ENCODE measurements at places on chromosomes 4 and X.

DNA sequence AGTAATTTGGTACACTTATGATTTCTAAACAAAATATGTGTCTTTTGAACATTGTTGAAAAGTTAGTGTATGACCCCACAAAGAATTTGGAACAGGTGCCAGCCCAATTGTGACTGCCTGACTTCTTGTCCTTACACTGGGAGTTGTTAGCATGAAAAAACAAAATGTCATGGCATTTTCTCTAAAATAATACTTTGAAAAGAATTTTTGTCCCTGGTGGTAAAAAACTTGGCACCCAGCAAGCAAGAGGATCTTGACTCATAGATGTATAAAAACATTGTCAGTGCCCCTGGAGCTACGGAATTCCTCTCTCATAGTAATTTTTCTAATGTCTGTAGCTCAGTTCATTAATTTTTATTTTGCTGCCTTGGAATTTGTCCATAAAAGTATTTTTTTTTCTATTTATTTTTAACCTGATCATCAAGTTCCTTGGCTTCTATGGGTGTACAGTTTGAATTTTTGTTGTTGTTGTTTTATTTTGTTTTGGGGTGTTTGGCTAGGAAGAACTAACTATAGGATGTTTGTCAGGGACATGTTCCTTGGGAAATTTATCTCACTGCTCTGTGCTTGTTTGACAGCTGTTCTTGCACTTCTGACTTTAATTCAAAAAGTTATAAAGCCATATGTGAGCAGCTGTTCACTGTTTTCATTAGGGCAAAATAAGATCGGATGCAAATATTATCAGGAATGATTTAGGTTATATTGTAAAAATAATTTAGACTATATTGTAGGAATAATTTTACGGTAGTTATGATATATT is 95.4 kb upstream of the NUDT6 start:
- no peak for DNase-seq

- DNase-seq: no peak
These were observed 221.6 kb upstream of the FTHL17 start for GRCh38 chrX:31293409-31293808.

GRCh38 chrX:87924619-87925018 is 407.0 kb downstream of the KLHL4 start:
- no peak for DNase-seq

DNA sequence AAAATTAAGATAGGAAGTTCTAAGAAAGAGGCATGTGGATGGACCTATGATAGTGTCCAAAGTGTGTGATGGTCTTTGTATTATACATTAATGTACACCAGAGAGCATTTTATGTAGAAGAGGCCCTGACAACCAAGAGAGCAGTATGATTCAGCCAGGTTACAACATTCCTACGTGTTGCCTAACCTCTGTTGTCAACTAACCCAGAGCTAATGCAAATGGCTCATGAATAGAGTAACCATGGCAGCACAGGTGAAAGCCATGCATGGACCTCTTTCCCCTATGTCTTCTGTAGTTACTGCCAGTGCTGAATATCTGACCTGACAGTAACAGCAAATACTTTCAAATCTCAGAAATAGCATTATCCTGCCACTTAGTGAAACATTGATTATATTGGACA is 255.6 kb downstream of the NDST4 start:
- no peak for DNase-seq

- DNase-seq: no peak
These were observed 14.6 kb downstream of the FTHL17 start for GRCh38 chrX:31057291-31057690.

DNA sequence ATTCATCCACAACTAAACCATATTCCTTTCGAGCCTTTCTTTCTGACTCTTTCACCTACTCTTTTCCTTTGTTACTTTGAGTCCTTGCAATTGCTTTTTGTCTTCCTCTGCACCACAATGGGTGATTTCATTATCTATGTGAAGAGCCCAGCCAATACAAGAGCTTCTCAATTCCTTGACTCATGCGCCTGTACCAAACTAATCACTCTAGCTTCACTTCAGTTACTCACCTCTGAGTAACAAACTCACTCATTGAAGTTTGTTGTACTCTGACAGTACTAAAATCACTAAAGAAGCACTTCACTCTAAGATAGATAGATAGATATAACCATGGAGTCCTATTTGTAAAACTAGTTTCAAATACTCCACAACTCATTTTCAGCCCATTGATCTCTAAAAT is 191.7 kb upstream of the EPHA5 start:
- no peak for DNase-seq

GRCh38 chr4:147731580-147732517 is at the start of gene ARHGAP10:
TSS of gene ARHGAP10 (plus strand) at chr4:147732088. CDS start at chr4:147732302, 214 bp downstream.
- DNase-seq: peak; percentile 50

DNA sequence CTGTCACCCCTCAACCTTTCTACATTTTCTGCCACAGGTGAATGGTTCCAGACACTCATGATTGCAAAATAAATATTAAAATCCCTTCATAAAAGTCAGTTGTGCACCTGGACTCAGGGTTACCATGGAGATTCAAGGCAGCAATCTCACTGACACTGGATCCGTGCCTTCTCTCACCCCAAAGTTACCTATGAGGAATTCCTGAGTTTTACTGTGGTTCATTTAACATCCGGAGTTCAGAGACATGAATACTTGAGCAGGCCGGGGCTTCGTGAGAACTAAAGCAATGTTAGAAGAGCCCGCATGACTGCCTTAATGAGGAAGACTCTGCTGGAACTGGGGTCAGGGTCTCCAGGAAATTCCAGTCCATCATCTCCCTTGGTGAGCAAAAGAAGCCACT is 12.5 kb upstream of the CLNK start:
- DNase-seq: no peak

GRCh38 chrX:149531599-149531998 is 9.2 kb upstream of the EOLA1 start:
- no peak for DNase-seq

DNA sequence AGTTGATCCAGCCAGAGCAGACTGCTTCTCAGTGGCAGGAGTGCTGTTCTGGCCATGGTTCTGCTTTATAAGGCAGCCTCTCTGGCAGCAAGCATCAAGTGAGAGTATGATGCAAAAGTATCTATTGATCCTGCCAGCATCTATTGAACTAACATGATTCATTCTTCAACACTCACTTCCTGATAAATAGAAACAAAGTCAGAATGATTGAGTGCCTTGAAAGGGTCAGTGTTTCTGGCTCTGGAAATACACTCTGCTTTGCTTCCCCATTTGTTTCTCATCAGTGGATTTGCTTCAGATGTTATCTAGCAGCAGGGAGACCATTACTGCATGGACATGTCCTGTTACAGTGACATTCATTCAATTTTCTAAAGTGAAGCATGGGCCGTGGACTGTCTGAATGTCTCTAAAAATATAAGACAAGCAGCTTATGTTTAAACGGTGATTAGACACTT is 66.2 kb upstream of the FRAS1 start:
- no peak for DNase-seq

- no peak for DNase-seq
These were observed 106.5 kb downstream of the ATP11C start for GRCh38 chrX:139826065-139827044.

DNA sequence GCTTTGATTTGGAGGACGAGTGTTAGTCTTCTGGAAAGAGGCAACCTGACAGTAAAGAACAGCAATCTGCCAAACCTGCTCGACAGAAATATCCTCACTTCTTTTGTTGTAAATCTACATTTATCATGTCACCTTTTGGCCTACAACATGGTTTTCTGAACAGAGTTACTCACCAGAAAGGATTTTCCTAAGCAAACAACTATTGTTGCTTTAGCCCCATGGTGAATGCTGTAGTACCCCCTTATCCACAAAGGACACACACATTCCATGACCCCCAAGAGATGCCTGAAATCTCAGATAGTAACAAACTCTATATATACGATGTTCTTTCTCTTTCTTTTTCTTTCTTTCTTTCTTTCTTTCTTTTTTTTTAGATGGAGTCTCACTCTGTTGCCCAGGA is 42.7 kb downstream of the TMEM150C start:
- no peak for DNase-seq

All from stimulated activated CD8-positive, alpha-beta memory T cell treated with anti-CD3 and anti-CD28 coated beads, Interleukin-7, amount 100 ng/mL, for 1 hour (primary cell).